Urinary bladder (tissue), 4 donors: ENCODE measurements at places on chromosomes 16 and 17. TPM values are rescaled to one million over a fixed set of nuclear protein-coding genes. Genes with fewer than 3 reads are reported as not detected.
A peak's percentile ranks its signal among the peaks of the same experiment; 100 is the strongest.

GRCh38 chr16:27781981-27782880 is 232.3 kb downstream of the KATNIP start:
- DNase-seq = no peak

DNA sequence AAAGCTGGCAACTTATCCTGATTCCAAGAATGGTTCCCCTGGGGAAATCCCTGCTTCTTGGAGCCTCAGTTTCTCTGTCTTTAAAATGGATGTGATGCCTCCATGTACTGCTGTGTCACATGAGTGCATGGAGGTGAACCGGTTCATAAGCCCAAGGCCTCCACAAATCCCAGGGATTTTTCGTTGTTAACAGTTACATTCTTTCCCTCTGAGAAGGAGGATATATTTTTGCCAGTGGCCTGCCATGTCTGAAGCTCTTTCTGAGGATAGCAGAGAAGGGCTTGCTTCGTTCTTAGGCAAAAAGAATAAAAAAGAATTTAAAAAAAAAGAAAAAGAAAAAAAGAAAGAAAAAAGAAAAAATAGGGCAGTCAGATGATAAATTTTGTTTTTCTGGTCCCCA is 52.2 kb upstream of the CIBAR2 start:
- DNase-seq = no peak

DNA sequence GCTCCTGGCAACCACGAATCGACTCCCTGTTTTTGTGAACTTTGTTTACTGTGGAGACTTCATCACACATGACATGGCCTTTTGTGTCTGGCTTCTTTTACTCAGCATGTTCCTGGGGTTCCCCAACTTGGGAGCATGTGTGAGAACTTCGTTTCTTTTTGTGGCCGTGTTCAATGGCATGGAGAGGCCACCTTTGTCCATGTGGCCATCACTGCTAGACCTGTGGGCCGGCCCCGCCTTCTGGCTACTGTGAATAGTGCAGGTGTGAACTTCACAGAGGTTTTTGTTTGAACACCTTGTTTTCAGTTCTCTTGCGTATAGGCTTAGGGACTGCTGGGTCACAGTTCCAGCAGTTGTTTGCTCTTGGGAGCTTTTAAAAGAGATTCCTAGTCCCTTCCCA is 5.7 kb upstream of the SLC38A8 start:
- DNase-seq = no peak

DNA sequence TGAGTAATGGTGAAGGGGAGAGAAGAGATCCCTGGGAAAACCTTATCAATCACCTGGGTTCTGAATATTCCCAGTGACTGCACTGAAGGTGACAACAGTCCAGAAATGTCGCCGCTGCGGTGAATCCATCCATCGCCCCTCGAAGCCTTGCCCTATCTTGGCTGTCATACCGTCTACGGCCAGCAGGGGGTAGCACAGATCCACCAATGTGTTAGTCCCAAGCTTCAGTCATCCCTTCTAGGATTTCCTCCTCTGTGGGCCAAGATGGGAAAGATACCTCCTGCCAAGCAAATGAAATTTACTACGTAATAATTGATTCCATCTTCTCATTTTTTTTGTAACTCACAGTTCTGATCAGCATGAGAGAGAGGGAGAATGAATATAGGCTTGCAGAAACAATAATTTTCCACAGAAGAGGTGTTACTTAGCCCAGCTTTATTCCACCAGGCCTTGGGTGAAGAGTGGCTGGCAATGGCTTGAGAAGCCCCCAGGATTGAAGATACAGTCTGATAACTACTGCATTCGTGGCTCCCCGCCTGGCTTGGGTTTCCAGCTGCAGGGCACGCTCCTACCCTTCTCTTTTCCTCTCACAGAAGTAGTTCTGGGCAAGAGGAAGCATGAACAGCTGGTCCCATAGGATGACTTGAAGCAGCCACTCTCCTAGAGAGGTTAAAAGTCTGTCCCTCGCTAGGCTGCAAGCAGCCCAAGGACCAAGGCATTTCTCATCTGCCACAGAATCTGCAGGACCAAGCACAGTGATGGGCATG is 2.6 kb upstream of the FMNL1 start:
- DNase-seq = peak; percentile 60

ACSM2A gene
- total RNA-seq = not detected

GRCh38 chr16:20064931-20065330 is 8.8 kb downstream of the GPR139 start:
- no peak for DNase-seq

CDH13 gene
- total RNA-seq = 21.5 TPM
